ENCODE measurements at places on chromosomes 2 and 18.

DNA sequence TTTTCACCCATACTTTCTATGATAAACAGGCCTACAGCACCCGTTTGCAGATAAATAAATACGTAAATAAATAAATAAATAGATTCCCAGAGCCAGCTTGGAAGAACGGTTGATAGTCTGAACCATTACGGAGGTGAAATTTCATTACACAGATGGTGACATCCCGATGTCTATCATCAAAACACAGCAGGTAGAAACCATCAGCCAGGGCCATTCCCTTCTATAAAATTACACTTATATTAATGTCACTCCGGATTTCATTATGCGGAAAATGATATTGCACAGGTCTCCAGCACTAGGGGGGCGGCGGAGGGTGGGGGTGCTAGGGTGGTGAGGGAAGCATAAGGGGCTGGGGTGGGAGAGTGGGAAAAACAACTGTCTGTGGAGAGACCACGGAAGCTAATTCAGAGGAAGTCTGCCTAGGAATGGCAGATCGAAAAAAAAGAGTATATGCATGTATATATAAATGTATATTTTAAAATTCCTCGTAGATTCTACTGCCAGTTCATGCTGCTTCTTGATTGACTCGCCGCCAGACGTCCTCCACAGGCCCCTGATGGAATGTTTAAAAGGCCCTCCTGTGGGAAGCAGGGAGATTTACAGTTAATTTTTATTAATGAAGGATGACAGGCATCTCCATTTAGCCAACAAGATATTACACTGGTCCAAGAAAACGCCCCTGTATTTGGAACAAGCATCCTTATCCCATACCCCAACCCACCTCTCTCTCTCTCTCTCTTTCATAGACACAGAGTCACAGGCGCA, 1906.0 kb upstream of the PIK3C3 start:
- H3K36me3 ChIP-seq, result no peaks in the 10 kb centered on the region
- no peaks in the 10 kb centered on the region for H3K4me1 ChIP-seq
- no peak for DNase-seq
- H3K4me3 ChIP-seq, result no peak overlapping the region
- no peaks in the 10 kb centered on the region for H3K27me3 ChIP-seq
- no peak overlapping the region for H3K27ac ChIP-seq

DNA sequence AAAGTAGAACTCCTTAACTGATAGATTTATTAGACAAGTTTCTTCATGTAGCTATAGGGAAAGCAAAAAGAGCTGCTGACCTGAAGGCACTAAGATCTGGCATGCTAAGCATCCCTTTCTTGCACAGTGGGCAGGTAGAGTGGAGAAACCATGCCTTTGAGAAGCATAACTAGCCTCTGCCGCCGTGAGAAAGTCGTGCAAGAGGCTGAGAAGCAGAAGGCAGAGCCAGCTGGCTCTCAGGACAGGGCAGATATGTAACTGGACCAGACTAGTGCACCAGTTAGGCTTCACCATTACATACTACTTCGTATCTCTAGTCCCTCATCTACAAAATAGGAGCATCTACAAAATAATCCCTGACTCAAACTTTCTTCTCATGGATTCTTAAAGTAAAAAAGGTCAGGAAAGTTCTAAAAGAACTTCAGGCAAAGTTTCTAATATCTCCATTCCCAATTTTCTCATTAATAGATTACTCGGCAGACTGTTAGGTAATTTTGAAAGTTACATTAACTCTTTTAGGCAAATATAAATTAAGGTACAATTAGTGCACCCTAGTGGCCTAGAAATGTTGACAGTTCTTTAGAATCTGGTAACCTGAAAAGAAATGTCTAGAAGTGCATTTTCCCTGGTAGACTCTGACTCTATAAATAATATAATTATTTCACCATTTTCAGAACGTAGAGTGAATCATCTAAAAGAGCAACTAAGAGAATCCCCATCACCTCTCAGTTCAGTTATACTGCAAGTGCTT, 10.3 kb downstream of the ERBB4 start:
- H3K4me3 ChIP-seq, result no peak overlapping the region
- H3K4me1 ChIP-seq, result no peaks in the 10 kb centered on the region
- no peak overlapping the region for H3K27ac ChIP-seq
- no peaks in the 10 kb centered on the region for H3K36me3 ChIP-seq
- H3K27me3 ChIP-seq, result peaks cover 2% of the 10 kb centered on the region

GRCh38 chr2:196160101-196160500, 11.3 kb downstream of the STK17B start:
- peaks cover 96% of the 10 kb centered on the region for H3K4me1 ChIP-seq
- no peaks in the 10 kb centered on the region for H3K27me3 ChIP-seq
- H3K4me3 ChIP-seq, result peak overlapping the region; percentile 100
- H3K27ac ChIP-seq, result peak overlapping the region; percentile 95
- DNase-seq, result peak; percentile 87

- DNase-seq, result no peak
- no peaks in the 10 kb centered on the region for H3K4me1 ChIP-seq
- no peaks in the 10 kb centered on the region for H3K27me3 ChIP-seq
Measured at GRCh38 chr2:140873915-140874531, 1256.8 kb downstream of the LRP1B start.

GRCh38 chr2:234107861-234108260, 57.4 kb downstream of the SPP2 start:
- H3K36me3 ChIP-seq, result no peaks in the 10 kb centered on the region
- DNase-seq, result no peak
- H3K27ac ChIP-seq, result no peak overlapping the region
- H3K27me3 ChIP-seq, result no peaks in the 10 kb centered on the region

DNA sequence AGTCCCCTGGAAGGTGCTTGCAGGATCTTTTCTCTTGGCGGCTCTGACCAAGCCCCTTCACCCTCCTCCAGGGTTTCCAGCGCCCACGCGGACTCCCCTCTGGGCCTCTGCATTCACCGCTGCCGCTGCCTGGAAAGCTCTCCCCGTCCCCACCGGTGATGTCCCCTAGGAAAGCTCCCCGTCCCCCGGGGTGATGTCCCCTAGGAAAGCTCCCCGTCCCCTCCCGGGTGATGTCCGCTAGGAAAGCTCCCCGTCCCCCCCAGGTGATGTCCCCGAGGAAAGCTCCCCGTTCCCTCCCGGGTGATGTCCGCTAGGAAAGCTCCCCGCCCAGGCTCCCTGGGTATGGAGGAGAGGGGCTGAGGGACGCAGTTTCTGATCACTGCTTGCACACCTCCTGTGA, 27.9 kb downstream of the ZAP70 start:
- peaks cover 28% of the 10 kb centered on the region for H3K36me3 ChIP-seq
- H3K4me3 ChIP-seq, result no peak overlapping the region

DNA sequence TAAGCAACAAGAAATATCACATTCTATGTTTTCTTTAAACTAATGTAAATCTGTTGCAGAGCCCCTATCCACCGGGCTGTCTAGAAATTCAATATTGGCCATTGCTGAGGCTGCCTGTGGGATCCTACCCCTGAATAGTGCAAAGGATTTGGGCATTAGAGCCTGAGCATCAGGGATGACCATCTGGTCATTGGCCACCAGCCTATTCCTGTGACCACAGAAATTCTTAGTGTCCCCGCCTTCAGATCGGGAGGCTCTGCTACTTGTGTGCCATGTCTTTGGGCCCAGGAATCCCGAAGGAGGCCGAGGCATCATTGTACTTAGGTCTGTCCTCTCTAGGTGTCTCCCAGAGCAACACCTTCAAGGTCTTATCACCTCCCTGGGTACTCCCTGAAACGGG, 73.8 kb downstream of the HRH4 start:
- no peaks in the 10 kb centered on the region for H3K4me1 ChIP-seq
- H3K4me3 ChIP-seq, result no peak overlapping the region
- no peak for DNase-seq
- H3K27me3 ChIP-seq, result peaks cover 8% of the 10 kb centered on the region
- H3K27ac ChIP-seq, result no peak overlapping the region
- no peaks in the 10 kb centered on the region for H3K36me3 ChIP-seq

DNA sequence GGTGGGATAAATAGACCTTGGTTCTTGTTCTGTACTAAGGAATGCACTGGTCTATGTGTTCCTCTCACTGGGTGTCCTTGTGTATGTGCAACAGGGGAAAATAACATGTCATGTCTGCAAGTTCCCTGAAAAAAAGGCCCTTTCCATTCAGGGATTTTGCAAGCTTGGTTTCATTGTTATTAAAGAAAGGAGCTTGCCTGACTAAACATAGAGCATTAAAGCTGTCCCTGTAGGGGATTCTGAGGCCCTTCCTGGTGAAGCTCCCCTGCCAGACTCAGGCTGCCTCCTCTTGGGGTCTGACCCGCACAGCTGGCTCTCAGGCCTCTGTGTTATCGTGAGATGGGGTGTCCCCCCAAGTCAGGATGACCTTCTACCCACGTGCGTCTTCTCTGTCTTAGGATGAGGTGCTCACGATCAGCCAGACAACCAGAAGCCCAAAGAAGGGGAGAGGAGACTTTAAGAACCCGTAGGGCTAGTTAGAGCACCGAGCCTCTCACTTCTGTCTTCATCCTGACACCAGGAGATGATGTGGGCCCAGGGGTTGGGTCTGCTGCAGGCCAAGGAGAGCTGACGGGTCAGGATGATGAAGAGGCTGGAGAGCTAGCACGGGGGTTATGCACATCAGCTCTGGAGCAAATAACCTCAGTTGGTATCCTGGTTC, 21.2 kb downstream of the CAPG start:
- H3K27ac ChIP-seq, result no peak overlapping the region
- no peak overlapping the region for H3K4me3 ChIP-seq
- H3K4me1 ChIP-seq, result no peaks in the 10 kb centered on the region
- peaks cover 56% of the 10 kb centered on the region for H3K36me3 ChIP-seq

- no peak for DNase-seq
- no peaks in the 10 kb centered on the region for H3K36me3 ChIP-seq
- no peaks in the 10 kb centered on the region for H3K4me1 ChIP-seq
- H3K27me3 ChIP-seq, result no peaks in the 10 kb centered on the region
Measured at GRCh38 chr2:45793305-45793962, 142.0 kb downstream of the PRKCE start.

DNA sequence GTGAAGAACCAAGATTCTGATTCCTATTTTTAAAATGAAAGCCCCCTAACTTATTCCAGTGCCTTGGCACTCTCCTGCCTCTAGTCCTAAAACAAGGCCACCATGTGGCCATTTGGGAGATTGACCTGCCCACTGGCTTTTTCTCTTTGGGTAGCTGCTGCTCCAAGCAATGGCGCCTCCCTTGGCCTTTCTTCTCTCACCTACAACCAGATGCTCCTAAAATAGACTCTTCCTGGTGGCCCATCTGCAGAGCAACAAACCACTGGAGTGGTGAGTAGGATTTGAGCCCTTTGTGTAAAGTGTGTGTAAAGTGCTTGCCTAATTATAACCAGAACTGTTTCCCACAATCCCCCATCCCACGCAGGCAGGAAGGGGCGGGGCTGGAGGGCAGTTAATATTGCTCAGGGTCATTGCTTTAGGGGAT, 114.2 kb downstream of the FHOD3 start:
- no peaks in the 10 kb centered on the region for H3K4me1 ChIP-seq
- no peak overlapping the region for H3K27ac ChIP-seq
- no peaks in the 10 kb centered on the region for H3K27me3 ChIP-seq
- H3K36me3 ChIP-seq, result no peaks in the 10 kb centered on the region
- no peak for DNase-seq

- no peak overlapping the region for H3K27ac ChIP-seq
- H3K4me1 ChIP-seq, result no peaks in the 10 kb centered on the region
- no peak for DNase-seq
Measured at GRCh38 chr18:415617-416612, 84.6 kb downstream of the COLEC12 start.

DNA sequence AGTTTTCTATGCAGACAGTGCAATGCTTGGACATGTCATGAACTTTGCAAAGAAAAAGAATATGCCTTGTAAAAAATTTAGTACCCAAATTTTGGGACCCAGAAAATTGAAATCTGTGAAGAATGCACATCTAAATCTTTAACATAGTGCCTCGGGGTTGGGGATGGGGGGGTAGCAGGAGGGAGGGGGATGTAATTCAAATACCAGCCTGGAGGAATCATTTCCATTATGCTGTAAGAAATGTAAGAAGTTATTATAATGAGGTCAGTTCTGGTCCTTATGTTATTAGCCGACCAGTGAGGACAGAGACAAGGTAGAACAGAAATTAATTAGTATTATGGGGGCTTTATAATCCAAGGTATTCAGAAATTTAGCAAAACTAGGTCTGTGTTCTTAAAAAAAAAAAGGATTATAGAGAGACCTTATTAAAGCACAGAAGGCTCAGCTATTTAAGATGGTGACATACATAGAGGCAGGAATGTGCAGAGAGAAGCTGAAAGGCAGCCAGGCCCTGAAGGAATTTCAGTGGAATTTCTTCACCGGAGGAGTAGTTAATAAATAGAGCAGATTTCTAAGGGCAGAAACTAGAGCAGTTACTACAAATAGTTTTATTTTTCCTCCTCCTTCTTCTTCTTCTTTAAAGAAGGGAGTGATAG, 89.0 kb upstream of the RBMS1 start:
- H3K4me3 ChIP-seq, result no peak overlapping the region
- no peaks in the 10 kb centered on the region for H3K4me1 ChIP-seq
- H3K27me3 ChIP-seq, result peaks cover 3% of the 10 kb centered on the region
- no peaks in the 10 kb centered on the region for H3K36me3 ChIP-seq
- H3K27ac ChIP-seq, result no peak overlapping the region

- H3K36me3 ChIP-seq, result no peaks in the 10 kb centered on the region
- no peak overlapping the region for H3K27ac ChIP-seq
- no peaks in the 10 kb centered on the region for H3K27me3 ChIP-seq
- DNase-seq, result no peak
- no peak overlapping the region for H3K4me3 ChIP-seq
- H3K4me1 ChIP-seq, result peaks cover 5% of the 10 kb centered on the region
Measured at GRCh38 chr2:134999521-134999920, 47.7 kb downstream of the MAP3K19 start.

DNA sequence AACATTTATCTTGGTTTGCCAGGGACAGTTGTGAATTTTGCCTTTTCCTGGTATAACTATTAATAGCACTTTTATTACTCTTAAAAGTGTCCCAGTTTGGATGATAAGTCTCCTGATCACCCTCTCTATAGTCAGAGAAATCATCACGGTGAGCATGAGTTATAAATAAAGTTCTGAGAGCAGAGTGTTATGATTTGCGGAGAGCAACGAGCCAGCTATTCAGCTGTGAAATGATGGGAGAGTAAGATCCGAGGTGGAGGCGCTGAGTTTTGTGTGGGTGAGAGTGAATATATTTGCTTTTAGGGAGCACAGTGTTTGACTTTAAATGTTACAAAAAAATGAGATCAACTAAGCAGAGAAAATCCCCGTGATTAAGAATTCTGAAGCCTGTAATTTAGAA, 179.6 kb downstream of the DSC3 start:
- no peak overlapping the region for H3K4me3 ChIP-seq
- H3K36me3 ChIP-seq, result no peaks in the 10 kb centered on the region
- no peak for DNase-seq
- H3K27me3 ChIP-seq, result no peaks in the 10 kb centered on the region
- H3K27ac ChIP-seq, result no peak overlapping the region
- no peaks in the 10 kb centered on the region for H3K4me1 ChIP-seq

- H3K27me3 ChIP-seq, result no peaks in the 10 kb centered on the region
- H3K4me3 ChIP-seq, result no peak overlapping the region
- no peaks in the 10 kb centered on the region for H3K36me3 ChIP-seq
- H3K27ac ChIP-seq, result no peak overlapping the region
- no peaks in the 10 kb centered on the region for H3K4me1 ChIP-seq
Measured at GRCh38 chr2:120576509-120577474, 158.9 kb upstream of the GLI2 start.

GRCh38 chr2:127226520-127227263, 6.6 kb upstream of the CYP27C1 start:
- H3K36me3 ChIP-seq, result no peaks in the 10 kb centered on the region
- no peak overlapping the region for H3K27ac ChIP-seq
- no peak for DNase-seq
- peaks cover 12% of the 10 kb centered on the region for H3K27me3 ChIP-seq
- no peak overlapping the region for H3K4me3 ChIP-seq
- no peaks in the 10 kb centered on the region for H3K4me1 ChIP-seq
